Left ventricle myocardium inferior (tissue), 1 donor: ENCODE measurements at places on chromosomes 16 and 17. TPM values are rescaled to one million over a fixed set of nuclear protein-coding genes. Genes with fewer than 3 reads are reported as not detected.

- DNase-seq, result no peak
Measured at GRCh38 chr17:30035369-30035768, 81.2 kb upstream of the NSRP1 start.

- DNase-seq, result no peak
Measured at GRCh38 chr17:47959825-47960655, 2.4 kb upstream of the PRR15L start.

DNA sequence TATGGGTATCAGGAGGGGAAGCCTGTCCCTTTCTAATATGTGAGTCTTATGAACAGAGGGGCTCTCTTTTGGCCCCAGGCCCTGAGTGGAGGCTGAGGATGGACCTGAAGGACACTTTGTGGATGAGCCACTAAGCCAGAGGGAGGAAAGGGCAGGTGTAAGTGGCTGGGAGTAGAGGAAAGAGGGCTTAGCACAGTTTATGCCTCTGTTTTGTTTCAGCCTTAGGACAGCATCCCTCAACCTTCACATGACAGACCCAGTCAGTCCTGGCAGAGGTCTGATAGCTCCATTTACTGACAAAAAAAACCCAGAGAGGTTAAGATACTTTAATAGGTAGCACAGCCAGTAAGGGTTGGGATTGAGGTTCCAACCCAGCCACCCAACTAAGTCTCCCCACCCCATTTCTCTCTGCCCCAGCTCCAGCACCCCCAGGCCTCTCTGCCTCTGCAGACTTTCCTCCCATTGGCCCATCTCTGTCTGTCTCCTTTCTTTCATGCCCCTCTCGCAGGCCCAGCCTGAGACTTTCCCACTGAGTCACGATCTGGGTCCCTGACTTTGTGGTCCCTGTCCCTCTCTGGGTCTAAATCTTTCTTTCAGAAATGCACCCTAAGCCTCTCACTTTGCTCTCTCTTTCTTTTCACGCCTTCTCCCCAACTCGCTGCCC is 4.7 kb upstream of the TBX21 start:
- no peak for DNase-seq

GRCh38 chr16:46947900-46948547 is 25.4 kb downstream of the DNAJA2 start:
- no peak for DNase-seq

- no peak for DNase-seq
Measured at GRCh38 chr17:56320443-56320842, 167.2 kb downstream of the ANKFN1 start.

The XYLT1 gene
- 1.4 TPM for total RNA-seq

DNA sequence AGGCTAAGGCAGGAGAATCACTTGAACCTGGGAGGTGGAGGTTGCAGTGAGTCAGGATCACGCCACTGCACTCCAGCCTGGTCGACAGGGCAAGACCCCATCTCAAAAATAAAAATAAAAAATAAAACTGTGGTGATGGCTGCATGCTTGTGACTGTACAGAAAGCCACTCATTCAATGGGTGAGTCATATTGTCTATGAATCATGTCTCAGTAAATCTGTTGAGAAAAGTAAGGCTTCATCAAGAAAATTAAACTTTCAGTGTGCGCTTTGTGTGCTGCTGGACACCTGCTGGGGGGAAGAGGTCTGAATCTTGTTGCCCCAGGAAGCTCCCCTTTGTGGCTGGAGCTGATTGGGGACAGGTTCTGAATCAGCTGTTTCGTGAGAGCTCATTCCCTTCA is 11.3 kb downstream of the NUBP1 start:
- DNase-seq, result no peak

The CCL8 gene
- 0.41 TPM for total RNA-seq

DNA sequence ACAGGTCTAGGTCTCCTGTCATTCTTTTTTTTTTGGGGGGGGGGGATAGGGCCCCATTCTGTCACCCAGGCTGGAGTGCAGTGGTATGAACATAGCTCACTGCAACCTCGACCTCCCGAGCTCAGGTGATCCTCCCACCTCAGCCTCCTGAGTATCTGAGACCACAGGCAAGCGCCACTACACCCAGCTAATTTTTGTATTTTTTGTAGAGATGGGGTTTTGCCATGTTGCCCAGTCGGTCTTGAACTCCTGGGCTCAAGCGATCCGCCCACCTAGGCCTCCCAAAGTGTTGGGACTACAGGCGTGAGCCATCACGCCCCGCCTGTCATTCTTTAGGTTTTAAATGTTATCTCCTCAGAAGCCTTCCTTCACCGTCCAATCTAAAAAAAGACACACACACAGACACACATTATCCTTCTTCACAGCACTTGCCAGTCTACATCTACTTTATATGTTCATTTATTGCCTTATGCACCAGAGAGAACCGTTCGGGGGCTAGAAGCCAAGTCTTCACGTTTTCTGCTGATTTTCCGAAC is 694 bp downstream of the MRPL27 start:
- DNase-seq, result no peak

- DNase-seq, result no peak
Measured at GRCh38 chr17:8359769-8360168, 16.7 kb downstream of the KRABD2 start.

The FGF11 gene
- 6.5 TPM for total RNA-seq

DNA sequence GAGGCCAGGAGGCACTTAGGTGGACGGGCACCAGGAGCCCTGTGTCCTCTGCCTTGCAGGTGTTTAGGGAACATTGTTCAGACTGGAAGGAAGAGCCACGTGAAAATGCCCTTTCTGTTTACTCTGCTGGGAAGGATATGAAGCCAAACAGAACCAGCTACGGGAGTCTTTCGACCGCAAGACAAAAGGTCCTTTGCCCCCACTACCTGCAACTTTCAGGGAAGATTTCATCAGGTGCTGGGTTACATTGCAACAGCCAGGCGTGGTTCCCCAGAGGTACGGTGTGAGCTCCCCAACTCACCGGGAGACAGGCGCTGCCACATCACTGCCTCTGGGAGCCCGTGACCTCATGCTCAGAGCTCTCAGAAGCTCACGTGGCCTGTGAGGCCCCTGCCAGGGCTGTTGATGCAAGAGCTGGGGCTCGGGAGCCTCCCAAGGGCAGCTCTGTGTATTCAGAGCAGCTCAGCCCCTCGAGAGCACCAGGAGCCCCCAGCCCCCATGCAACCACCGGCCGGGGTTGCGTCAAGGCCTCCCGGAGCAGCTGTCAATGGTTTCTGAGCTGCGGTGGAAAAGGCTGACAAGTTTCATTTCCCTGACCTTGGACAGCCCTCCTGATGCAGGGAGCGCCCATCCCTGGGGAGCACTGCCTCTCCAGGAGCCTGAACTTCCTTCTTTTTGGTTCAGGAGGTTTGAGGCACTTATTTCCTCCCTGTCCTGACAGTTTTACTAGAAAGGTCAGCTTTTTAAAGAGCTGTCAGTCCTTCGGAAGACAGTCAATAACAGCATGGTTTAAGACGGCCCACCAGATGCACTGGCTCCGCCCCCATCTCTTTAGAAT is 42.1 kb downstream of the TBC1D16 start:
- peak; percentile 81 for DNase-seq

GRCh38 chr16:81526199-81526598 is 81.6 kb downstream of the CMIP start:
- no peak for DNase-seq
